ENCODE measurements at places on chromosomes 2 and 18. TPM values are rescaled to one million over a fixed set of nuclear protein-coding genes. Genes with fewer than 3 reads are reported as not detected.

The CAVIN2 gene
- 21.3 TPM for total RNA-seq

The RAX gene
- total RNA-seq, result not detected

The AMER3 gene
- total RNA-seq, result not detected

The OSR1 gene
- 4.1 TPM for total RNA-seq

The DQX1 gene
- total RNA-seq, result 41.8 TPM

The MBP gene
- 53.4 TPM for total RNA-seq

The CCDC178 gene
- total RNA-seq, result 131 TPM

DNA sequence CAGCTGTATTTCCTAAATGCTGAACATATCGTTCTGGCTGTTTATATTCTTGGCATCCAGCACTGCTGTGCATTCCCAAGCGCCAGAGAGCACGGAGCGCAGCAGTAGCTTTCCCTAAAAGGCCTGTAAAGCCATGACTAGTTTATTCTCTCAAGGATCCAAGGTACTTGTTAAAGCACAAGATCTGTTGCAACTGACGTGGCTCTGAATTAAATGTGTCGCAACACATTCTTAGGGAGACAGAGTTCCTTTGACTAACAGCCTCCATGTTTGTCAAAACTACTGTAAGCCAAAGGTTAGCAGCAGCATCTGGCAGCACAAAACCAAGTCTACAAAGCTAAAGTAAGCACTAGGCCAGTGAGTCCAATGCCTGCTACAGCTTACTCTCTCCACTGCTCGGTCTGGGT is 188.6 kb upstream of the FN1 start:
- peak; percentile 29 for DNase-seq

GRCh38 chr2:23706613-23707078 is 220.3 kb downstream of the ATAD2B start:
- DNase-seq, result no peak

GRCh38 chr18:68769461-68769860 is 28.4 kb upstream of the CCDC102B start:
- DNase-seq, result no peak

DNA sequence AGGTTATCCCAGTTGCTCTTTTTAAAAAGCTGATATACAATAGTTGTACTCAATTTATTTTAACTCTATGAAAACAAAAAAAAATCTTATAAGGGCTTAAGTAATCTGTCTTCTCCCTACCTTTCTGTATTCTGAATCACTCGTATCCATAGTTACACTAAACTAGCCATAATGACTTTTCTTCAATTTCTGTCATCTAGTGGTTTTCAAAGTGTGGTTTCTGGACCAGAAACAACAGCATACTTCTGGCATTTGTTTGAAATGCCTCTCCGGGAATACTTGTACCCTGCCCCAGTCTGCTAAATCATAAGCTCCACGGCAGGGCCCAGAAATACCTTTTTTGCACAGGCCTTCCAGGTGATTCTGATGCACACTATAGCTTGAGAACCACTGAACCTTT is 253.6 kb downstream of the LRRTM4 start:
- no peak for DNase-seq

DNA sequence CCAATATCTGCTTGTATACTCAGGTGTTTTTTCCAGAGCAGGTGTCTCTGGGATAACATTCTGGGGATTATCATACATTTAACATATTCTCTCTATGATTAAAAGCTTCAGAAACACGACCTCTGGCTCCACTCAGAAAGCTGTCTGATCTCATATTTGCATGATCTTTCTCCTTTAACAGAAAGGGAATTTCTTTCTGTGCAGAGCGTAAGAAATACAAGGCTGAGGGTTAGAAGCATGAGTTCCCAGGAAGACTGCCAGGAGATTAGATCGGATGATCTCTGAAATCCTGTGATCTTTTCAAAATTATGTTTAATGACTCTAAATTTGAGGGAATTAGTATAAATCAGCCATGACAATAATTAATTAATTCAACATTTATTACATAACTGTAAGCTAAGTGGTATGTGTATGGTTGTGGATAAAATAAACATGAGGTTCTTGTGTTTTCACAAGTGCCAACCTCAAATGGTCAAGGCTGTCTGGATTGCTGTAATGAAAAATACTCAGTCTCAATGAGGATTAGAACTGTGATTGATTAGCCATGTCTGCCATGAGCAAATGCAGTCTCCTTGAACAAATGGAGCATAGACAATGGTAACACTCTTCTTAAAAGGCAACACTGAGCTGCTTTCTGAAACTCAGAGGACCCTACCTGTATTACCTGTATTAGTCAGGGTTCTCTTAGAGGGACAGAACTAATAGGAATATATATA is 304.9 kb downstream of the STK39 start:
- DNase-seq, result no peak

- no peak for DNase-seq
These were observed 139.0 kb downstream of the UXS1 start for GRCh38 chr2:106054880-106055655.

DNA sequence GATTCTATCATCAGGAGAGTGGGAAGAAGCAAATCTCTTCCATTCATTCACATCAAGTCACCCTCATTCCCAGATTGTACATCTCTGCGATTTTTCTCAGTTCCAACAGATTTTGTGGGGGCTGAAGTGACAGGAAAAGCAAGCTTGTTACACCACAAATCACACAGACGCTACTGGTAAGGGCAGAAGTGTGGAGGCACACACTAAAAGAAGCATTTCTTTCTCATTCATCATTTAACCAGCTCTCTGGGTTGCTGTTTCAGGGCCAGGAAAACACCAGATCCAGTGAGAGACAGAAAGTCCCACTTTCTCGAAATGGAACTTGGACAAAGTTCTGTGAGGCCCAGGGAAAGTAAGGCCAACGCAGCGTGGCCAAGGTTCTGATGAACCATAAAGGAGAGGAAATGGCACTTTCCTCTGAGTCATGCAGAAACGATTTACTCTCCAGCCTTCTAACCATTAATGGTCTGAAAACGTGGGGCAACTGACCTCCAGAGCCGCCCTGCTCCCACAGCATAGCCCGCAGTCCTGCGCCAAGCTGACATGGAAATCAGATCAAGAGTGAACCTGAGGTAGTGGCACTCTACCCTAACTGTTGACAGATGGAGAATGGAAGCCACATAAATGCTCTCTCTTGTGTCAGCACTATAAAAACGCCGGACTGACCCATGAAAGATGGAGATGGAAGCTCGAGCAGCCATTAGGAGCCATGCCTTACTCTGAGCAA is 191.0 kb downstream of the C1D start:
- no peak for DNase-seq

- DNase-seq, result no peak
These were observed 4.3 kb downstream of the TGOLN2 start for GRCh38 chr2:85323351-85323987.

DNA sequence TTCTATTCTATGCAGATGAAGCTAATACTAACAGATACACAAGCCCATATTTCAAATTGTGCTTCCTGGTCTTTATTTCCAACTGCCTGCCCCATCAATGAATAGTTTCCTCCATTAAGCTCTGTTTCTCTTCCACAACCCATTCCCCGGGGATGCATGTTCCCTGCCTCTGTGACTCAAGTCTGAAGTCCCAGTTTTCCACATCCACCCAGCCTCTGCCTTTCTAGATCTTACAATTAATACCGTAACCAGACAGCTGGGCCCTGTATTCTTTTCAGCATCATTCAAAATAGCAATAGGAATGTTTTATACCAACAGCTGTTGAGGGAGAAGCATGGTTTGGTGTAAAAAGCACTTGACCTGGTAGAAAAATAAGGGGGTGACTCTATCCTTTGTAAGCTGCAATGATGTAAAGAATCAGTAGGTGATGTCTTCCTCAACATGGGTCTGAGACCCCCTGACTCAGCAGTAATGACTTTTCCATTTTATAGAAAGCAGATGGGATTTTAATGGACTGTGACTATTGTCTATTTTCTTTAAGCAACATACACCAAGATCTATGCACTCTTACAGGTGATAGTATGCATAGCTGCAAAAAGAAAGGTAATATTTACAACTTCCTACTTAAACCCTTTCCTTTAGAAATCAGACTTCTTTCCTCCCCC is 46.1 kb upstream of the DAPL1 start:
- DNase-seq, result no peak

GRCh38 chr2:152504618-152505017 is 169.6 kb downstream of the FMNL2 start:
- DNase-seq, result no peak

DNA sequence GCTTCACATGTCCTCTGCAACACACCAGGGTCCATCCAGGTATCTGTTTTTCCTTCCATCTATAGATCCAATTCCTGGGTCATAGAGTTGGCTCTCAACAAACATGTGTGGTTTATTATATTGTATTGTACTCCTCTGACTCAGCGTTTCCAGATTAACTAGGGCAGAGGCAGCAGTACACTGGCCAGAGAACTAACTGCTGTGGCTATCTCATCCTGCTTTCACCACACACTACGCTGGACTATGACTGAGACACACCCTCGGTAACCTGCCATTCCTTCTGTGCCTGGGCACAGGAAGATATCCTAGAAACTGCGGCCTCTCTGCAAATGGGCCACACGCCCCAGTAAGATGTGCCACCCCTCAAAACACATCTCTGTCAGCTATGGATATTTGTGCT is 159.8 kb upstream of the STK17B start:
- peak; percentile 71 for DNase-seq
